ENCODE measurements at places on chromosomes 2 and 18. TPM values are rescaled to one million over a fixed set of nuclear protein-coding genes. Genes with fewer than 3 reads are reported as not detected.

GRCh38 chr2:168698969-168699368, 103.5 kb upstream of the NOSTRIN start:
- DNase-seq = no peak

GRCh38 chr18:75477900-75478299, 50.4 kb upstream of the SMIM21 start:
- no peak for DNase-seq

- no peak for DNase-seq
Observed at GRCh38 chr2:53609551-53609950, 158.1 kb upstream of the CHAC2 start.

DNA sequence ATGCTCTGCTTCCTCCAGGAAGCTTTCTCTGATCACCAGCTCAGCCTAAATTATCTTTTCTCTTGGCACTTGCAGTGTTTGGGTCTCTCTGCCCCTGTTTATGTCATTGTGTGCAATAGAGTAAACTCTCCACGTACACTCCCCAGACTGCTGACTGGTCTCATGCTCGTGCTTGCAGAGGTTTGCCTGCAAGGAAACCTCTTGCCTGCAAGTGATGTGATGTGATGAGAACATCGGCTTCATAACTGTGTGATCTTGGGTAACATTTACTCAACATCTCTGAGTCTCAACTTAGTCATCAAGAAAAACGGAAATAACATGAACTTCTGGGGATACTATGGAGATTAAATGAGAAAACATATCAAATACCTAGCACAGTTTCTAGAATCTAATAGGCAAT, 92.3 kb downstream of the BIN1 start:
- no peak for DNase-seq

- DNase-seq = peak; percentile 33
Observed at GRCh38 chr2:46114996-46115395, 182.2 kb upstream of the EPAS1 start.

- no peak for DNase-seq
Observed at GRCh38 chr2:241010531-241011295, 12.3 kb downstream of the SNED1 start.

- DNase-seq = no peak
Observed at GRCh38 chr2:154911729-154912128, 213.2 kb downstream of the KCNJ3 start.

The GALNT13 gene
- 0.31 TPM for polyA plus RNA-seq
